ENCODE measurements at places on chromosomes 13 and 19. TPM values are rescaled to one million over a fixed set of nuclear protein-coding genes. Genes with fewer than 3 reads are reported as not detected.

DNA sequence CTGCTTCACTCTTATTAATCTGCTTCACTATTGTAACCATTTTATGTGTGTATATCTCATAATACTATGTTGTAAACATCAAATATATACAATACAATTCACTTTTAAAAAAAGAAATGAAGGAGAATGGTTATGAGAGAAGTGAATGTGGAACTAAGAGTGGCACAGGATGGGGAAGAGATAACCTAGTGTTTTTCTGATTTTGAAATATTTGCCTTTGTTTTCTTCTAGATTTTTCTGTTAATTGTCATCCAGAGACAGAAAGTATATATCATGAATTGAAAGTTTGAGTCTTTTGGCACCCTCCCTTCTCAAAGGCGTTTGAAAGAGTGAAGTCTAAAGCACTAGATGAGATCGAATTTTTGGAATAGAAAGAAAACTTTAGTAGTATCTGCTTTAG is 2.8 kb downstream of the DNAJC3 start:
- DNase-seq, result no peak

- no peak for DNase-seq
Observed at GRCh38 chr19:33263325-33264023, 37.8 kb upstream of the SLC7A10 start.

DNA sequence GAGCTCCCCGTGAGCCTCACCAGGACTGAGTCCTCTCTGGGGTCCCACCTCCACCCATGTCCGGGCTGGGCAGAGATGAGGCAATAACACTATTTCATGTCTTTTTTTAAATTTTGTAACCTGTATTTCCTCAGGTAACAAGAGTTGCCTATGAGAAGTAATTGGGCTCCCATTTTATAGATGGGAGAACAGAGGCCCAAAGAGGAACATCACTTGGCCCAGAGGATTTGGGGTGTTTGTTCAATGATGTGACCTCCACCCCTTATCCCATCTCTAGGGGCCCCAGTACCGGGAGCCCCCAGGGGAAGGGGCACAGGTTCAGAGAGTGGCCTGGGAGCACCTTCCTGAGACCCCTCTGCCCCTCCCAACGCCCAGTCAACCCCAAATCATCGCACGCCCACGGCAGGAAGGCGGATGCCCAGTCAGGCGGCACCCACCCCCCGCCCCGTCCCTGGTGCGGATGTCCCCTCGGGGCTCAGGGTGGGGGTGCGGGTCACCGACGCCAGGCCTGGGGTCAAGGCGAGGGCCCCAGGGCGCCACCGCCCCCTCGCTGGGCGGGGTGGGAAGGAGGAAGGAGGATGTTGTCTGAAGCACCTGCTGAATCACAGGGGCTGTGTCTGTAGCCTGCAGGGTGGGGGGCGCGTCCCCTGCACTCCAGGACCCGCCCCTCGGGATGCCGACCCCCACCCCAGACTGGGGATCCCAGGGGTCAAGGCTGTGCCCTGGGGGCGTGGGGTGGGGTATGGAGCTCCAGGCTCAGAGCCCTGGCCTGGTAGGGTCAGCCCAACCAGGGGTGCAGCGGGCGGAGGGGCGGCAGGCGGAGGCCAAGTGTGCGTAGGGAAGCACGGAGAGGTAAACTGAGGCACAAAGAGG is 9.0 kb upstream of the CIRBP start:
- DNase-seq, result no peak

- DNase-seq, result no peak
Observed at GRCh38 chr13:60944016-60944415, 471.6 kb downstream of the PCDH20 start.

GRCh38 chr19:35240327-35240726 is 8.5 kb upstream of the LSR start:
- no peak for DNase-seq

DNA sequence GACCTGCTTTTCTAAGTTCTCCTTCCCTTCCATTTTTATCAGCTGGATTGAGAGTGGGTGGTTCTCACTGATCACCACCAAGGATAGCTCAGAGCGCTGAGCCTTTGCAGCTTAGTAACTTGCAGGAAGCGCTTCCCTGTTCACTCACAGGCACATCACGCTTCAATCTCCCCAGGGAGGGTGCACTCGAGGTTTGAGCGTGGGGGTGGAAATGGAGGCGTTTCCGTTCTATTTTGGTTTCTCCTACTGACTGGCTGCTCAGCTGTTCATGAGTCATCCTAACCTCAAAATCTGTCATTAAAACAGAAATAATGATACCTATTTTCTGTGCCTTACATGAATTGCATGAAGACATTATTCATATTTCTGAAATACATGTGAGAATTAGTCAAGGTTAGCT is 292.1 kb downstream of the SPRY2 start:
- DNase-seq, result peak; percentile 91

GRCh38 chr13:34546344-34547250 is 395.5 kb upstream of the NBEA start:
- no peak for DNase-seq

GRCh38 chr13:114013952-114014629 is 40.2 kb upstream of the C13orf46 start:
- DNase-seq, result no peak

DNA sequence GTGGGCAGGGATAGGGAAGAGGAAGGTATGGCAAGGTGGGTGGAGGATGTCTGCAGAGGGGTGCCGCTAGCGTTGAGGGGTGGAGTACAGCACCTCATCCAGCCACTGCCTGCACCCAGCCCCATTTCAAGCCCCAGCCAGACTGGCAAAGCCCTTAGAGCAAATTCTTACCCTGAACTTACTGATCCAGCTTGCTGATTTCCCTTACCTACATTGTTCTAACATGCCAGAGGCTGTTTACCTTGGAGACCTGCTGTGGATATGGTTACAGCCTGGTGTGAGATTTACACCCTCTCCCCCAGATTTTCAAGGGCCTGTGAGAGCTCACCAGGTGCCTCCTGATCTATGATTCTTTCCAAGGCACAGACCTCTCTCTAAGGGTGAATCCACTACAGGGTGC is 86.0 kb downstream of the ZNF726 start:
- DNase-seq, result no peak

GRCh38 chr19:42279155-42279901 is 10.3 kb downstream of the CIC start:
- DNase-seq, result no peak

CLEC11A gene
- total RNA-seq, result 28.7 TPM

TEAD2 gene
- 48.8 TPM for total RNA-seq

All from aorta (tissue), 5 donors.